ENCODE measurements at places on chromosomes 2 and 18.

- no peak overlapping the region for H3K4me3 ChIP-seq
- peaks cover 66% of the 10 kb centered on the region for H3K4me1 ChIP-seq
- no peaks in the 10 kb centered on the region for H3K27me3 ChIP-seq
- H3K27ac ChIP-seq = no peak overlapping the region
These were observed 31.9 kb upstream of the EML4 start for GRCh38 chr2:42137125-42137841.

DNA sequence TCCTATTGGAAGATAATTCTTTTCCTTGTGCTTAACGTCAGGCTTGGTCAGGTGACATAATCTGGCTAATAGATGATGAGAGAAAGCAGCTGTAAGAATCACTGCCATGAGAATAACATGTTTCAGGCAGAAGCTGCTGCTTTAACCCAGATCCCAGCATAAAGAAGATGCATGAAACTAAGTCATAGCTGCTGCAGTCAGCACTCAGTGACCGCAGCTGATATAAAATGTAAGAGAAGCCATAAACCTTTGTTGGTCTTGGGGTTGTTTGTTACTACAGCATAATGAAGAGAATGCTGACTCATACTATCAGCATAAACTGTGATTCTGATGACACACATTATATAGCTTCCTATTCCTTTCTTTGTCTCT is 274.3 kb upstream of the TRIB2 start:
- no peak overlapping the region for H3K27ac ChIP-seq
- no peaks in the 10 kb centered on the region for H3K36me3 ChIP-seq
- no peaks in the 10 kb centered on the region for H3K27me3 ChIP-seq
- no peak for DNase-seq
- peaks cover 10% of the 10 kb centered on the region for H3K4me1 ChIP-seq
- H3K4me3 ChIP-seq = no peak overlapping the region

GRCh38 chr2:150449856-150450255 is 37.6 kb downstream of the RND3 start:
- no peaks in the 10 kb centered on the region for H3K4me1 ChIP-seq
- H3K4me3 ChIP-seq = no peak overlapping the region
- no peaks in the 10 kb centered on the region for H3K36me3 ChIP-seq
- no peak for DNase-seq

GRCh38 chr2:19835781-19836281 is 66.0 kb downstream of the TTC32 start:
- H3K4me3 ChIP-seq = no peak overlapping the region
- DNase-seq = no peak
- H3K27me3 ChIP-seq = no peaks in the 10 kb centered on the region
- no peaks in the 10 kb centered on the region for H3K4me1 ChIP-seq
- no peak overlapping the region for H3K27ac ChIP-seq
